ENCODE measurements at places on chromosomes 16 and 17.
A peak's percentile ranks its signal among the peaks of the same experiment; 100 is the strongest.

GRCh38 chr17:74759243-74759801 is 10.9 kb downstream of the NHERF1 start:
- DNase-seq, result no peak

- DNase-seq, result no peak
Observed at GRCh38 chr17:60594734-60595133, 5.3 kb upstream of the PPM1D start.

GRCh38 chr16:9092282-9092977 is 986 bp downstream of the HAPSTR1 start:
- no peak for DNase-seq

DNA sequence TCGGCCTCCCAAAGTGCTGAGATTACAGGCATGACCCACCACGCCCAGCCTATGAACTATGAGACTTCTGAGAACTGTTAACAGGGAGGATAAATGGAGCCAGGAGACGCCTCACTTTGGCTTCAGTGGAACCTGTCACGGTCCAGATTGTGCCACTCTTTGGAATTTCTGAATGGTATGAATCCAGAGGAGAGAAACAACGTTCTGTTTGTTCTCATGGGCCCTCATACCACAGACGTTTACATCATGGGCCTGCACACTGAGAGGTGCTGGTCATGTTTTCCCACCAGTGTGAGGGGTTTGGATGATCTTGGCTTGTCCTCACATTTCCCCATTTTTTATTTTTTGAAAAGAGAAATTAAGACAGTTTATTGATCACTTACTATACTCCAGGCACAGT is 90.3 kb downstream of the YPEL2 start:
- no peak for DNase-seq

DNA sequence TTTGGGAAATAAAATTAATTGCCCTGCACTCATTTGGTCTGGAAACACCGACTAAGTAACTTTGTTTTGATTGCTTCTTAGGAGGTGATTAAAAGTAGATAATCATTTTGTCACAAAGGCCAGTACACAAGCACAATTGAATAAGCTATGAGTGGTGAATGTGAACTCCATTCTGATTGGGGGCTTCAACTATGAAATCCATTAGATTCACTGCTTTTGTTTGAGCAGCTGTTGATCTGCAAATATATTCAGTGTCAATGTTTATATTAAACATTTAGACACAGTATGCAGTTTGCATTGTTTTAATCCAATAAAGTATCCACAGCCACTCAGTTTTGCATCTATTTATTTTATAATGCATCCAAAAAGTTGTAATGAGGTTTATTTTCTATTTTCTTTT is 817.5 kb downstream of the CDH11 start:
- no peak for DNase-seq

GRCh38 chr16:70774261-70774660 is 26.7 kb downstream of the VAC14 start:
- DNase-seq, result no peak

DNA sequence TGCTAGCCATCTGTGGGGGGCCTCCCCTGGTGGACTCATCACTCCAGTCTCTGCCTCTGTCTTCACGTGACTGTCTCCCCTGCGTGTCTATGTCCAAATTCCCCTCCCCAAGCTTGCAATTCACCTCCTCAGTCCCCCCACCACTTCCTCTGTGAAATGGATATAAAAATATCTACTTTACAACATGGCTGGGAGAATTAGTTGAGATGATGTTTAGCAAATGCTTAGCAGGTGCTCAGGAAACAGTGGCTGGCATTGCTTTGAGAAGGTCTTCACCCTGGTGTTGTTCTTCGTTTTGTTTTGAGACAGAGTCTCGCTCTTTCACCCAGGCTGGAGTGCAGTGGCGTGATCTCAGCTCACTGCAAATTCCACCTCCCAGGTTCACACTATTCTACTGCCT is 8.3 kb upstream of the ZCCHC14 start:
- no peak for DNase-seq

DNA sequence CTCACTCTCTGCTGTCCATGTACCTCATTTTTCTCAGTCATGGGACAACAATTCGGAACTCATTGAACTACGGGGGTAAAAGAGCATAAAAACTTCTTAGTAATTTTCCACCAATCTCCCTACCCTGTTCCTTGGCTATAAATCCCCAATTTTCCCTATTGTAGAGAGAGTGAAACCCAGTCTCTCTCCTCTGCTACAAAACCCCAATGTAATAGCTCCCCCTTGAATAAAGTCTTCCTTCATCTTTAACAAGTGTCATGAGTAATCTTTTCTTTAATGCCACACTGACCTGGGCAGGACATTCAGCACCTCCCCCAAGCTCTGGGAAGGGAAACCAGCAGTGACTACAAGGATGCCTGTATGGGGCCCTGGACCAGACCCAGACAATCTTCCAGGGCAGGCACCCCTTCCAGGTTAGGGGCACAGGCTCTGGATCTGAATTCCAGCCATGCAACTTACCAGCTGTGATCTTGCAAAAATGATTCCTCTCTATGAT is 10.2 kb upstream of the EIF1 start:
- peak; percentile 17 for DNase-seq
